A549 (cell line): ENCODE measurements at places on chromosomes 3 and 15.

DNA sequence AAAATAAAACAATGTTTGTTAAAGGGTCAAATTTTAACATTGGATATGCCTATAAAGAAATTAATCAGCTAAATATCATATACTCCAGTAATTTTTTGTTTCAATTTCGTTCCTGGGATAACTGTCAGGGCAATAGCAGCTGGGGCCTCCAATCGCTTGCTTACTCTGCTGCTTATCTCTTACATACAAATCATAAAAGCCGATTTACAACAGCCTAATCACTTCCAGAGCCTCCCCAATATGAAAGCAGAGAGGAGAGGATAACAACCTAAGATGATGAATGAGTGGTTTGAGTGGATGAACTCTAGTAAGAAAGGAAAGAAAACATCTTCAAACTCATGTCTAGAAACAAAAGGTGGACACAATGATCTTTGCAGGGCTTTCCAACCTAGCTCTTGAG, 80.7 kb upstream of the PSMD6 start:
- no peak for DNase-seq

DNA sequence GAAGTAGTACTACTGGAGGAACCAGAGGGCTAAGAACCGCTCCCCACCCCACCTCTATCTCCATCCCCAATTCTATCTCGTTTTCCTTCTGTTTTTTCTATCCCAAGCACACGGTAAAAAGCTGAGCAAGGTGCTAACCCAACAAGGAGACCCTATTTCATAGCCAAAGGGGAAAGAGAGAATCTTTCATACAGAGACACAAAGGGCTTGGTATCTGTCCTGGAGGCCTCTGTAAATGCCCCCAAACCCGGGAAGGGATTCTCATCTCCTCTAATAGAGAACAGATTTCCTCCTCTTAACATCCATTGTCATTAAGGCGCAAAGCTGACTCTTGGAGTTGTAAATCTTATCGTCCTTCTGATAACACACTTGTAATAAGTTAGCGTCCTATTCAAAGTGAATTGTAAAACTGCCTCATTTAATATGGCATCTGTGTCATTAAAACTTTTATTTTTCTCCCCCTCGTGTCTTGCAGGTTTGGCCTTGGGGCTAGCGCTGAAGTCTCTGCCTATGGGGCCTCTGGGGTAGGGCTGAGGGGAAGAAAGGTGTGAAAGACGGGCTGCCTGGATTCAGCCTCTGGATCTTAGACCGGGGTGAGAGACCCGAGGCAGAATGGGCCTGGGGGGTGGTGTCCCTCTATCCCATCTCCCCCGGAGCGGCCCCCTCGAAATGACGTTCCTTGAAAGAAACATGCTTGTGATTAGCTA, 12.1 kb downstream of the NR2F2 start:
- DNase-seq: no peak

GRCh38 chr3:71395927-71396695, 187.4 kb downstream of the FOXP1 start:
- no peak for DNase-seq

- DNase-seq: no peak
Measured at GRCh38 chr15:67140078-67140833, 74.9 kb downstream of the SMAD3 start.

GRCh38 chr3:50525987-50526386, 22.6 kb upstream of the CACNA2D2 start:
- peak; percentile 19 for DNase-seq

DNA sequence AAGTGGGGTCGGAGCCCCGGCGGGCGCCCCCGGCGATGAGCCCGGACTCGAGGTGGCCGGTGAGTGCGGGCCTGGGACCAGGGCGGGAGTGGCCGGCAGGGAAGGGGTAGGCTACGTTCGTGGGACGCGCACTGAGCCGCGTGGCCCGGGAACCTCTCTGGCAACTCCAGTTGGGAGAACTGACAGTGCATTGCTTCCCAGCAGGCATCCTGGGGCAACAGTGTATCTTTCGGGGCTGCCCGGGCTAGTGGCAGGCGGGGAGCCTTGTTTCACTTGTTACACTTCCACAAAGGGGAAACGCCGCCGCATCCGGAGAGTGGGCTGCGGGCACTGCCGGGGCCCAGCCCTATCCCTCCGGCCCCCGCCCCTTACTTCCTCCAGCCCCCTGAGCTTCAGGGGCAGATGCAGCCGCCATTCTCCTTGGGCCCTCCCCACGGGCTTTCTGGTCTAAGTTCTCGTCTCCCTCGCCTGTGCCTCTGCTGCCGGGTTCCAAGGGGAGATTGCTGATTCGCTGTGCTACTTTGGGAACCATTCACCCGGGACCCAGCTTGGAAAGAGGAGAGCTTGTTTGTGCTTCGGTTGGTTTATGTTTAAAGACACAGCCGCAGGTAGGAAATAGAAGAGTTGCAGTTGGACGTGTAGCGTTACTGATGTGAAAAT, 675 bp downstream of the BRPF1 start:
- DNase-seq: no peak

DNA sequence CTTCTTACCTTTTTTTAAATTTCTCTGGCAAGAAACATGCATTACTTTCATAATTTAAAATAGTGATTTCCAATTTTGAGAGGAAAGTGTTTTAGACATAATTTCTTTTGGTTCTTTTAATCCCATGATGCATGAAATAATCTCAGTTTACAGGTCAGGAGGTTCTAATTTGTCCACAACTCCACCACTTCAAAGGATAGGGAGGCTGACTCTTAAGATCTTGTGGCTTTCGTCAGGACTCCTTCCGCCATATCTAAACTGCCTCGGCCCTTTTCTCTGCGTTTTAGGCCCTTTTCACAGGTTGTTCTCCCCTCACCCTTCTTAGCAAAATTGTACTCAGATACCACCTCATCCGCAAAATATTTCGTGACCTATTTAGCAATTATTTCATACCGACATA, 8.0 kb downstream of the DYNC1LI1 start:
- DNase-seq: no peak

DNA sequence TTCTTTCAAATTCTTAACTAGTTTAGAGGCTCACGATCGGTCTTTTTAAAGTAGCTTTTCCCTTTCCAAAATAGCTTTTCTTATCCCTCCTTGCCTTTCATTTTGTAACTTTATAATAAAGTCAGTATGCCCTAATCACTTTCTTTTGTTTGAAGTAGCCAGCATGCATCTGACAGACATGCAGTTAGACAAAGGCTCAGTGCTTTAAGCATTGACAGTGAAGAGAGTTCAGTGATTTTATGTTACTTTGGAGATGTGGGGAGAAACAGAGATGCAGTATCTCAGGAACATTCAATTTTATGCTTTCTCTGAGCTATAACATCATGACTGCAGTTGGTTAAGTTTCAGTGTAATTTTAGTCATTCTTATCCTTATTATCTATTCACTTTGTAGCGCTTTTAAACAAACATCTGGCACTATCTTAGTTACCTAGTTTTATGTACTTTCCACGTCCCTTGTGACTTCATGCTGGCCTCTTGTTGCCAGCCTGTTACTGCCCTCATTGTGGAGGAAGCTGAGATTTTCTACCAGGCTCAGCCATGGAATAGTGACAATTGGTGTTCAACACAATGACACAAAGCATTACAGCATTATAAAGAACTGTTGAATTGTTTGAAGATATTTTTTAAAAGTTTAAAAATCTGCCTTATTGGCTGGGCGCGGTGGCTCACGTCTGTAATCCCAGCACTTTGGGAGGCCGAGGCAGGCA, 90.3 kb downstream of the AKAP13 start:
- no peak for DNase-seq
